ENCODE measurements at places on chromosomes 6 and 20.
A peak's percentile ranks its signal among the peaks of the same experiment; 100 is the strongest.

DNA sequence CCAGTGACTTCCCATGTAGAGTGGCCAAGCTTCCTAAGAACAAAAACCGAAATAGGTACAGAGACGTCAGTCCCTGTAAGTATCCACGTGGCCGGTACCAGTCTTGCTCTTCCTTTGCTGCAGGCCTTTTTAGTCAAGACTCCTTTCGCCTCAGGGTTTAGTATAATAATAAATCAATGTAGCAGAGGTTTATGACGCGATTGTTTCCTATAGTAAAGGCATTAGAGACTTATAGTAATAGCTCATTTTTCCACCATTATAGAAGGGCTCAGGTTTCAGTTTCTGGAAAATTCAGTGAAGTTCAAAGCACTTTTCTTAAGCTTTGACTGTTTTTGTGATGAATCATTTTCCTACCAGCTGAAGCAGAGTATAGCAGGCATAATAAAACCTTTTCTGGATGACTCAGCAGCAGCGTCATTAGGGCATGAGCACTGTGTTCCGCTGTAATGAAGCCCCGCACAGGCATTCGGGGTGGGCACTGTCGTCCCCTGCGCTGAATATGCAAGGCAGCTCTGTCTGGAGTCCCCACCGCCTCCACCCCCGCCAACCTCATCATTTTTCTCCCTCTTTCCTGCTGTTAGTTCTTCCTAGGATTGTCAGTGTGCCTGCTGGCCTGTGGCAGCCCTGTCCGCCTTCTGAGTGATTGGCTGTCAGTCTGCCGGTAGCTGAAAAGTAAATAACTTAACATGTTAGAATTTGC, 51.3 kb downstream of the PTPN1 start:
- no peak for DNase-seq

DNA sequence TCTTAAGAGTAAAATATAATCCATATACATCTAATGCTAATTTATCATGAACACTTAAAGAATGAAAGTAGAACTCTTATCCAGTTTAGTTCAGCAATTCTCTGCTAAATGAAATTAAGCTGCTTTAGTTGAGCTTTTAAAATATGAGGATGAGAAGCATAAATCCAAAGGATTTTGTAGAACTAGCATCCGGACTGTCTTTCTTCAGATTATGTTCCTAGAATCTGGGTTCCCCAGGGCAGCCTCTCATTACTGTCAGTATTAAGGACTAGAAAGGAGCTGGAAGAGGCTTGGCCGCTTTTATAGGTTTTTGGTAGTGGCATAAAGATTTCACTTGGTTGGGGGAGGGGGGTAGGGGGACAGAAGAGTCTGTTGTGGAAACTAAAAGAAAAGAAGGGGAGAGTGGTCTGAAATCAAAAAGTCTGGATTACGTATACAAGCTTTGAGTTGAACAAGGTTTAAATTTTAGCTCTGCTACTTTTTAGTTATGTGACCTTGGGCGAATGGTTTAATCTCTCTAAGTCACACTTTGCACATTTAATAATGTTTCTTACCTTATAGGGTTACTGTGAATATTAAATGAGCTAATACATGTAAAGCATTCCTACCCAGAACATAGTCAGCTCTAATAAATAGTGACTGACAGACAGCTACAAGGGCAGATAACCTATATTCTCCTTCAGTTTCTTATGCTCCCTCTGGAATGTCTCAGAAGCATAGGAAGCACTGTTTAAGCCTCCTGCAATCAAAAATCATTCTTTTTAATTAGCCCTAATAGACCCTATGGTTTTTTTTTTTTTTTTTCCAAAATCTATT, 3.7 kb downstream of the SGK1 start:
- DNase-seq, result no peak

GRCh38 chr6:166194914-166195859, 27.5 kb upstream of the TBXT start:
- DNase-seq, result no peak

DNA sequence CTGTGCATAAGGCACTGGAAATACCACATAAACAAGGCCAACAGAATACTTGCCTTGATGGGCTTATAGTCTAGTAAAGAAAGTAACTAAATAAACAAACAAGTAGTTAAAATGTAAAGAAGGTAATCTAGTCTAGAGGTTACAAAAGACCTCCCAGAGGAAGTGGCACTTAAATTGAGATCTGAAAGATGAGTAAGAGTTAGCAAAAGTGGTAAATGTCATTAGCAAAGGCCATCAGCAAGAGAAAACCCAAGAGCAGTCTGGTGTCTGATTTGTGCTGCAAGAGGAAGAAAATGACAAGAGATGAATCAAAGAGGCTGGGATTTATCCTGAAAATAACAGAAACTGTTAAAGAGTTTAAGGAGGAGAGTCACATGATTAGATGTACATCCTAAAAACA, 96.6 kb upstream of the SMLR1 start:
- DNase-seq, result no peak

DNA sequence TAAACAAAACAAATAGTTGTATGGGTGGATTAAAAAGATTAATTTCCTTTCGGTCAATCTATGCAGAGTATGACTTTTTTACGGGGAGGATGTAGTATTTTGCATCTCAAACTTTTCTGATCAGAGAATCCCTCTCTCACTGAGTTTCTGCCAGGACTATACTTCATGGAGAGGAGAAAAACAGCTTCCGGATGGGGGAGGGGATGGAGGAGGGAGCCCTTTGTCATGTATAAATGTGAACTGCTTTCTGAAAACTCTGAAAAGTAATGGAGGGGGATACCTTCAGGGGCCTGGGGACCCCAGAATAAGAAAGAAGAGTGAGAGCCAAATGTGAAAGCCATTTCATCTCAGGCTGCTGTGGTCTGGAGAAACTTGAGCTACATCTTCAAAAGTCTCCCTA, 173.1 kb upstream of the KCNK16 start:
- no peak for DNase-seq

DNA sequence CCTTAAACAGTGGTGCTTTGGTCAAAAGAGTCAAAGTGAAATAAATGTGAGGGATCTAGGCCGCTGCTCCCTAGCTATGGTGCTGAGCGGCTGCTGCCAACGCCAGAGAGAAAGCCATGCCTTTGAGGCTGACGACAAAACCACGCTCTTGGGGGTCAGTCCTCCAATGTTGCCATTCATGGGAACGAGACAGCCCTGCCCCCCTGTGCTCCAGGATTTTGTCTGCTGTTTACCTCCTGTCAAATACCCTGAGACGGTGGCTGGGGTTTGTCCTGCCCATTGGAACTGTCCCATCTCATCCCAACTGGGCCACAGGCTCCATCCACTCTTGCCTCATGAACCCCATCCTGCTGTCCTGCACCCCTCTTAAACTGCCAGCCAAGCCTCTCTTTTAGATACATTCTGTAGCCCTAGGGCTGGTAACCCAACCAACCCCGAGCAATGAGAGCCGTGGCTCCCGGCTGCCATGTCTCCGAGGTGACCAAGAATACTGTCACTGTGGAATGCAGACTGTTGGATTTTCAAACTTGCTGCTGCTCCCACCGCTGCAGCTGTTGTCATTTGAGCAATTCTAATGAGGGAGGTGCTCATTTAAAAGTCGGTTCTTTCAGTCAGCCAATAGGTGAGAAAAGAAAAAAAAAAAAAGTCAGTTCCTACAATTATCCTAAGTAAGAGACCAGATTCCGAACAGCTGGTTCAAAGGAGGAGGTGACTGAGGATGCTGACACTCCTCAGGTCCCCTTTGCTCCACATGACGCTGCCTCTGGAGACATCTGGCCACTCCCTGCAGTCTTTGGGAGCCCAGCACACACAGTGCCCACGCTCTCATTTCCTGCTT, 73.1 kb upstream of the QKI start:
- DNase-seq, result no peak

DNA sequence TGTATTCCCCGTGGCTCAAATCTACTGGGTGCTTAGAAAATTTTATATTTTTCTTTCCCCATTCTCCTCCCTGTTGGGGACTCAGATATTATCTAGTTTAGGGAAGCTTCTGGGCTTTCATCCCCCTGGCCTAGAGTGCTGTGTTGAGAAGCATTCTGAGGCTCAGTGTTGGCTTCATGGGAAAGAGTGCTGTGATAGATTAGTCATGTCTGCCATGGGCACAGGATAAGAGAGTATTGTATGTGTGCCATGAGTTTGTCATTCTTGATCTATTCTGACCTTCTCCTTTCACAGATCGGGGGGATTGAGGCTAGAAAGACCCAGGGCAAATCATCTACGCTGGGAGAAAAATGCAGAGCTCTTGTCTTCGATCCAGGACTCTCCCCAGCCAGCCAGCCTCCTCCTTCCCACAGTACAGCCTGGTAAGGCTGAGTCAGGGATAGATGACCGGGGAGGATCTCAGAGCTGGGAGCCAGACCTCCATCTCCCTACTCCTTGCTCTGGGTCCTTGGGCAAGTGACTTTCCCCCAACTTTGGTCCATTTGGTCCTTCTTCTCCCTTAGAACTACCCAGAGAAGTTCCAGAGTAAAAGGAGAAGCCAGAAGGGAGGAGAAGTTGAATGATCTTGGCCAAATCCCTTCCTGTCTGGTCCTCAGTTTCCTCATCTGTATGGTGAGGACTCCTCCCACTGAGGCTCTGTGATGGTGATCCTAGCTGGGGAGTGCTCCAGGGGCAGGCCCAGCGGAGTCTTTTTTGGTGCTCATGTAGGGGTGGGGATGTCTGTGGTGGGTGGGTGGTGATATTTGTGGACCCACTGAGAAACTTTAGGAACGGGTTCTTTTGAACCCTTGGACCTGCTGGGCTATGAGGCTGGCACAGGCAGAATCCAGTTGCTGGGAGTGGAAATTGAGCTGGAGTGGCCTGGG, 5.0 kb downstream of the SRC start:
- no peak for DNase-seq

DNA sequence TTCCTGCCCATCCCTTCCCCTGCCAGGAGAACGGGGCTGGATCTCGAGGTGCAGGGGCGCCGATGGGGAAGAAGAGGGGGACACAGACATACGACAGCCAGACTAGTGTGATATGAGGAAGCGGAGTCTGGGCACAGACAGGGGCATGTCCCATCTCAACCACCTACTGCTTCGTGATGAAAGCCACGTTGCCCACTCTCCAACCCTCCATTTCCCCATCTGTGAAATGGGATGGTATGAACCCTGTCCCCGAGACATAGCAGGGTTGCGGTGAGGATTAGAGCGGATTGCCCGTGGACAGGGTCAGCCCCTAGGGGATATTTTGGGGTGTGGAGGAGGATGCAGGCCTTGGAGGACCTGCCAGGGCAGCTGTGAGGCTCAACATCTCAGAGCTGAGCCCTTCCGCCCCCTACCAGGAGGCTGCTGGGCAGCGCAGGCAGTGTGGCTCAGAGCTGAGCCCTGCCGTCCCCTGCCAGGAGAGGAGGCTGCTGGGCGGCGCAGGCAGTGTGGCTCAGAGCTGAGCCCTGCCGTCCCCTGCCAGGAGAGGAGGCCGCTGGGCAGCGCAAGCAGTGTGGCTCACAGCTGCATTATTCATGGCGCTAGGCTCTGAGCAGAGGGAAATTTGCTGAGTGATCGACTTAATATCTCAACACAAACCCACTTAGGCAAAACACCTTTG, 71.7 kb downstream of the GRM4 start:
- no peak for DNase-seq

GRCh38 chr20:44021900-44022299, 107.2 kb downstream of the TOX2 start:
- DNase-seq, result no peak

DNA sequence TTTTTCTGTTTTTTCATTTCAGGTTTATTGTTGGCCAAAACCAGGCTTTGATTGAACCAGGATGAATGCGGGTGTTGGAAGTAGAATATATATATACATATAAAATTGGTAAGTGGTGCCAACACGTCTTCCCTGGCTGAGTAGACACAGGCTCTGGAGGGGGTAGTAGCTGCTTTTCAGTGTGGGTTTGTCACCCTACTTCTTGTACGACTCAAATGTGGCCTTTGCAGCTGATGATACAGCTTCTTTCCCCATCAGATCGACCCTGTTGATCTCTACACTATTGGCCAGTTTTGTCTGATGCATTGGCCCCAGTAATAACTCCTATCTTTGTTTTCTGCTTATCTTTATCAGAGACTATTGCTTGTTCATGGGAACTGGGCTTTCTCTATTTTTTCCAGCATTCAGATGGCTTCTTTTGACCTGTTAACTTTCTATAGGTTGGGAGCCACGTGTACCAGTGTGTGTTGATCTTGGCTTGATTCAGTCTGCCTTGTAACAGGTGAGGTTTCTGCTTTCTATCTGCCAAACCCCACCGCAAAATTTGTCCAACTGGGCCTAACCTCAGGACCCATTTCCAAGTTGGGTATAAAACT, 2.7 kb upstream of the ZNFX1 start:
- no peak for DNase-seq

GRCh38 chr6:31400467-31401289, 2.7 kb upstream of the MICA start:
- DNase-seq, result peak; percentile 85

DNA sequence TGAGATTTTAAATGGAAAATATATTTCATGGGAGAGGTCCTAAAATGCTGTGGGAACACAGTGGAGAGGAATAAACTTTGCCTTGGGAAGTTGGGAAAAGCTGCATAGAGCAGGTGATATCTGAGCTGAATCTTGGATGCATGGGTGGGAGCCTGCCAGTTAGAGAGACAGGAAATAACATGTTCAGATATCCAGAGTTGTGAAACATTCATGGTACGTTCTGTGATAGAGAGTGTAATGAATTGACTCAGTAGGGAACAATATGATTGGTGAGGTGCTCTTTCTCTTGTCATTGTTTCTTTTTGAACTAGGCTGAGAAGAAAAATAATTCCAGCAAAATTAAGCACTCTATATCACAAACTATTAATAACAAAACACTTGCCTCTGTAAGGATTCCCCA, 72.8 kb downstream of the RPS12 start:
- no peak for DNase-seq

DNA sequence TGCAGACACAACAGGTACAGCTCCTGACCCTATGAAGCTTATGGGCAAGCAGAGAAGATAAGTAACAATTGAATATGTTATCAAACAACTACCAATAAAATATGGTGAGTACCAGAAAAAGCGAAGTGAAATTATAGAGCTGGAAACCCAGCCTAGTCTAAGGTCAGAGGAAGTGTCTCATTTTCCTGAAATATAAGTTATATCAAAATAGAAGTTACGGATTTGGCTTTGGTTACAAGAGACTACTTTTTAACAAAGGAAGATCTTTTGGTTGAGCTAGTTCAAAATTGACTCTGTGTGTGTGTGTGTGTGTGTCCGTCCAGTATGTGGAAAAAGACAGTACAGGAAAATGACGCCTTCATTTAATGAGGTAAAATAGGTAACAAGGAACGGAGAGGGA, 8.9 kb downstream of the STX11 start:
- no peak for DNase-seq

GRCh38 chr20:49475292-49476015, 7.0 kb downstream of the KCNB1 start:
- no peak for DNase-seq

- DNase-seq, result no peak
These were observed 202.8 kb upstream of the CITED2 start for GRCh38 chr6:139577124-139577762.

- DNase-seq, result no peak
These were observed 143.6 kb downstream of the MAFB start for GRCh38 chr20:40545478-40545877.
